Keratinocyte (primary cell): ENCODE measurements at places on chromosomes 11 and 22. TPM values are rescaled to one million over a fixed set of nuclear protein-coding genes. Genes with fewer than 3 reads are reported as not detected.

- DNase-seq: no peak
These were observed 3.1 kb downstream of the CSNK2A3 start for GRCh38 chr11:11349870-11350337.

DNA sequence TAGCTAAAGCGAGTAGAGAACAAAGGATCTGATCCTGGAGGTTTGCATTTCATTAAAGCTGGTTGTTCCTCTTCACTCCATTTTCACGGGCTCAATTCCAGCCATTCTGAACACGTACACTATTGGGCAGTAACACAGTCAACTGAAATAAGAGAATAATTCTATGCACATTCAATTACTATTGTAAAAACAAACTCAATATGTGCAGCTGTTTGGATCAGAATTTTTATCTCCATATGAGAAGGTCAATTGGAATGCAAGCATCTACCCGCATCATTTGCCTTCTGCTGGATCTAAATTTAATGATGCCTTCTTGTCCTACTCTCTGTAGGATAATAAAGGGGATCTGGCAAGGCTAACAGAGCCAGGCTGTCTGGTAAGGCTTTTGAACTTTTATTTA lies 562.8 kb upstream of the CCDC179 start:
- no peak for DNase-seq

- no peak for DNase-seq
These were observed 61.5 kb downstream of the BTG4 start for GRCh38 chr11:111450480-111451320.

DNA sequence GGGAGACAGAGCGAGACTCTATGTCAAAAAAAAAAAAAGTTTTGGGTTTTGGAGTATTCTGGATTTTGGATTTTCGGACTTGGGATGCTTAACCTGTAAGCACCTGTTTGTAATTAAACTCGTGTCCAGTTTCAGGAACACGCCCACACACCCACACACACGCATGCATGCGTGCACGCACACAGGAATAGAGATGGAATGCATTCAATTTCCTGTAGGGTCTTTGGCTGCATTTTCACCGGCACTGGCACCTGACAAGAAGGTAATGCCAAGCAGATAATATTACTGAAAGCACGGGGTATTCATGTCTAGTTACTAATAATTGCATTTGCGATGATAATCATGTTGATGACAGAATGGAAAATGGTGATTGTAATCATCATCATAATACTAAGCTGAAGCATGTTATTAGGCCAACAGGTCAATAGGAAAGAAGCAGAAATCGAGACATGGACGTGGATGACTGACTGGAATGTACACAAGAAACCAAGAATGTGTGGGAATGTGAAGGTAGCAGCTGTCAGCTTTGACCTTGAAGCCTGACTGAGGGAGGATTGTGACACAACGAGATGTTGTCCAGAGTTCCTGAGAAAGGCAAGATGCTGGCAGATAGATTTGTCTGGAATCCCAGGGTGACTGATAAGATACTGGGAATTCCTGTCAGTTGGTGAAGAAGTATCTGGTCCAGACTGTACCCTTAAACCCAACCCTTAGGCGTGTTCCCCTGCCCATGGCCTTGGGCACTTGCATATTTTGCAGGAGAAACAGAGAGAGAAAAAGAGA lies 108.6 kb downstream of the SYN3 start:
- DNase-seq: no peak

GRCh38 chr22:29121124-29121523 lies 48.3 kb downstream of the KREMEN1 start:
- no peak for DNase-seq

GRCh38 chr11:76026862-76027261 lies 179.4 kb downstream of the WNT11 start:
- no peak for DNase-seq

GRCh38 chr22:50657925-50658324 lies 14.7 kb upstream of the SHANK3 start:
- DNase-seq: no peak

DNA sequence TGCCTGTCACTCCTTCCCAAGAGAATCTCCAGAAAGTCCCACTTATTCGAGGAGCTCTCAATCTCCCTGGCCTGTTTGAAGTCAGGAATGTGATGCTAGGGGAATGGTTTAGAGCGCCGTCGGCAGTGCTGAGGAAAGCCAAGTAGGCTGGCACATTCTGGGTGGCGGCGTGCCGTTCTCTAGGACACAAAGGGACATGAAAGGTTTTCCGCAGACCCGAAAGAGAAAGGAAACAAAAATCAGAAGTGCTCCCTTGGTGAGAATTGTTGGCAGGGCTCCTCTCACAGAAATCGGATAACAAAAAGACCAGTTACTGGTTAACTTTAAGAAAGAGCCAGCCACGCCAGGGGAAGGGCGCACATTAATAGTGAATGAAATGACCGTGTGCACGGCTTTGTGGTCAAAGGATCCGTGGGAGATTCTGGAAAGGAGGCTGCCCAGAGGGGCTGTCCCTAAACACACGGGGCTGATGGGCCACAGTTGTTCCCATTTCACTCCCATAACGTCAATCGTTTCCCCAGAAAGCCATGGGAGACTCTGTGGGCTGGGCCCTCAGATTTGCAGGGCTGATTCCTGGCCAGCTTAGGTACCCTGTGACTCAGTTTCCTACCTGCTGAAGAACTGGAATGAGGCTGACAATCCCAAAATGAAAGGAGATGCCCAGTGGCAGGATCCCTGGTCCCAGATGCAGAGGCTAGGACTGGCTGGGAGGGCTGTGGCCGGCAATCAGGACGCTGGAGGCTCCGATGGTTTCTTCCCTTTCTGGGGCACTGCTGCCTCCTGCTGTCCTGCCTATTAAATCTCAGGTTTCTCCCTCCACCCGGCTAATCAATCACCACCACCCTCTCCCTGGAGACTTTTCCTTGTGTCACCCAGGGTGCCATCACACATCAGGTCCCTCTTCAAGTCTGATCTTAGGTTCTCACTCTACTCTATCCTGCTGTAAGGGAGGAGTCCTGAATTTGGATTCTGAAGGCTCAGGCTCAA lies 82.3 kb downstream of the RCN1 start:
- no peak for DNase-seq

GRCh38 chr11:120446802-120447201 lies 64.7 kb upstream of the GRIK4 start:
- no peak for DNase-seq

- DNase-seq: no peak
These were observed 21.8 kb downstream of the SERPING1 start for GRCh38 chr11:57619331-57619730.

GRCh38 chr22:37187552-37187890 lies 526 bp downstream of the C1QTNF6 start:
- no peak for DNase-seq

DNA sequence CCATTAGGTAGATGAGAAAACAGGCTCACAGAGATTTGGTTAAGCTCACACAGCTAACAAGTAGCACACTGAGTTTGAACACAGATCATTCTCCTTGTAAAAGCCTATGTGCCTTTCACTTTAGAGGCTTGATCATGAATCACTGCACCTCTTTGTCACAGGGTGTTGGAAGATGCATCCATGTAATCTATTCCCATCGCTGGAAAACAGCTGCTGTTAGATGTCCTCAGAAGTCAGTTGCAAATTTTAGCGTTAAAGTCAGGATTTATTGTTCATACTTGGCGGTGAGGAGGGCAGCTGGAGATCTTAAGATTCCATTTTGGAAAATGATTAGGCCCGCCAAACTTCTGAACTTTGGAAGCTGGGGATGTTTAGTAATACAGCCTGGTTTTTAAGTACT lies 2.6 kb downstream of the CNTF start:
- DNase-seq: no peak

DNA sequence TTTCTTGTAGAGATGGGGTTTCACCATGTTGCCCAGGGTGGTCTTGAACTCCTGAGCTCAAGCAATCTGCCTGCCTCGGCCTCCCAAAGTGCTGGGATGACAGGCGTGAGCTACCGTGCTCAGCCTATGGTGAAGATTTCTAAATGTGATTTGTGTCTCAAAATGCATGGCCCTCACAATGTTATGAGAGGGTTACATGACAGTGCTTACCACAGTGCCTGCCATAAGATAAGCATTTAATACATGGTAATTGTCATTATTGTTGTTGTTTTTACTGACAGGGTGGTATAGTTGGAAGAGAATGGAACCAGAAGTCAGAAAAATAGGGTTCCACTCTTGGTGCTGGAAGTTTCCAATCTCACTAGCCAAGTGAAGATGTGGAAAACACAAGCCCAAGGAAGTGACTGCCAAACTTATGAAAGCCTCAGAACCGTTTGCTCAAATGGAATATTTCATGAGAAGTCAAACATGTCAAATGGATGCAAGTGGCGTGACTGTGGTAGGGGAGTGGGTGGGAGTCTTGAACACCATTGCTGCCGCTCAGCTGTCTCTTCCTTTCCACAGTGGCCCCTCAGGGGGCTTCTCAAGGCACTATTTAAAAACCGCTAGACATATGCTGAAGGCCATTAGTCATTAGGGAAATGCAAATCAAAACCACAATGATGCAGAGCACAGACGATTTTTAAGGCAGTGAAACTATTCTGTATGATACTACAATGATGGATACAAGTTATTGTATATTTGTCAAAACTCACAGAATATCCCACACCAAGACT lies 29.1 kb upstream of the LMO2 start:
- no peak for DNase-seq

- DNase-seq: no peak
These were observed 14.2 kb upstream of the SLC1A2 start for GRCh38 chr11:35433588-35433987.

DNA sequence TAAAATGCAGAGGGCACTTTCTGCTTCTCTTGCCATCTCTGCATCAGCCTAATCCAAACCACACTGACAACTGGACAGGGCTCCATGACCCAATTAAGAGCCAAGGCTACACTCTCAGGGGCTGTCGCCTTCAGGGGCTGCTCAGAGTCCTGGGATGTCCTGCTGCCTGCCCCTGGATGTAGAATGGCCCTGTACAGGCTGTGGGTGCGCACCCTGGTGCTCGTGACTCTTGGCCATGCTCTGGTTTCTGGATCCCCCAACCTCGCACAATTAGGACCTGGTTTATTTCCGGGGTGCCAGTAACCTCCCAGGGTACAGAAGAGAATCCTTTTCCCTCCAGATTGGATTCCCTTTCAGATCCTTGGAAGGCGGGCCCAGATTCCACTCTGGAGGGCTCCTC lies 11.3 kb downstream of the IFT27 start:
- DNase-seq: no peak

DNA sequence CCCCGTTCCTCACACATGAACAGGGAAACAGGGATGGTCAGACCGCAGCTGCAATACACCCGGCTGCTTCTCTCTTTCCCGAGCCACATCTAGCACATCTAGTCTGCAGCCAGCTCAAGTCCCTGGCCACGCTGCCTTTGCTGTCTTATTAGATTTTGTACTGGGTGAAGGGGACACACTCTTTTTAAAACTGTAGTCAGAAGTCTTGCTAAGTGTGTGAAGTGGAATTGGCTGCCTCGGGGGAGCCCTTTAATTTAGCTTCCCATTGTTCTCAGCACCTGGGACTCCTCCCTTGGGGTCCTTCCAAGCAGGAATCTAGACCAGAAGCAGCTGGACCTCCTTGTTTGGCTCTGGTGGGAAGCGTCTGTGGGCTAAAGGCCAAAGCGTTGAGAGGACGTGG lies 420.0 kb downstream of the CTTN start:
- no peak for DNase-seq

- no peak for DNase-seq
These were observed 8.6 kb upstream of the TRIM29 start for GRCh38 chr11:120146413-120147093.

DNA sequence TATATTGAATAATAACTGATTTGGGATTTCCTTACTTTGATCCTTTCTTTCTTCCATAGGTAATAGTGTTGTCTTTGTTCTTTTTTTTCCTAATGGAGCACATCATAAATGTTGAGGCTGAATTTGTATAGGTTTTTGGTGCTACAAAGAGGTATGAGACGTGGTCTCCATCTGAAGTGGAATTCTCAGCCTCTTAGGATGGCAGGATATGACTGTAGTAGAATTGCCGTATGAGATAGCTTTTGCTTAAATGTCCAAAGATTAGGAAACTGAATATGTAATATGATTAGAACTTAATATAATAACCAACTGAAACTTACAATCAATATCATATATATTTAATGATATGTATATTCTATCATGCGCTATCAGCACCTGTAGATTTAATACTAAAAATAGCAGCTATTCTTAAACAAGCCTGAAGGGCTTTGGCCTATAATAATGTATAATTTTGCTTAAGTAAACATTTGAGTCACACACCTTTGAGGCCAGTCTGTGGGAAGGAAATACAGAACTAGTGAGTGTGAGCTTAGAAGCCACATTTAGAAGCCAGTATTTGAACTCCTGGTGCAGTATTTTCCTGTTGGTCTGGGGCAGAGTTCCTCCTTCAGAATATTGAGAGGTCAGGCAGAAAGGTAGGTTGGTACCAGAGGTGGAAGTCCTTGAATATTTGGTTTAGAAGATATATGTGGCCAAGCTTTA lies 62.6 kb downstream of the SWAP70 start:
- DNase-seq: no peak

GRCh38 chr11:126697936-126698335 lies 302.6 kb downstream of the KIRREL3 start:
- no peak for DNase-seq

DNA sequence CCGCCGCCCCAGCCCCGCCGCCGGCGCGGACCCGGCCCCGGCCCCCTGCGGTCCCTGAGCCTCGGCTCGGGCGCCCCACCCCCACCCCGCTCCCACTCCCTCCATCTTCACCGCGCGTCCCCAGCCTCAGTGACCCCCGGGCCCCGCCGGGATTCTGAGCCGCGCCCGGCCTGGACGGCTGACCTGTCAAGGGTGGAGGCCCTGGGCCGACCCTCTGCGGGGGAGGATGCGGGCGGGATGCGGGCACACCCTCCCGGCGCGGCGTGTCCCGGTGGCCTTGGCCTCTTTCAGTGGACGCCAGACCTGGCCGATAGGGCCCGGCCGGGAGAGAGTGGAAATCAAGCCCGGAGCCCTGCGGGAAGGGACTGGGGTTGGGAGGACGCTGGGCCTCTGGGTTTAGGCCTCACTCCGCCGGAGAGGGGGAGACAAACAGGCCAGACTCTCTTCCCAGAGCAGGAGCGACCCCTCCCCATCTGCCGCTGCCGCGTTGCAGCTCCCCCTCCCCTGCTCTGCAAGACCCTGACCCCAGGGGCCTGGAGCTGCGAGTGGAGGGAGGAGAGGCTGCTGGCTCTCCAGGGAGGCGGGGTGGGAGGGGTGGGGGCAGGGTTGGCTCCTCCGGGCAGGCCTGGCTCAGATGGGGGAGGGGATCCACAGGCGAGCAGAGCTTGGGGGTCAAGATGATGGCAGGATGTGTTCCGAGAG lies 525 bp downstream of the MAPK8IP2 start:
- DNase-seq: no peak

The OR10D3 gene
- polyA plus RNA-seq: not detected in 3 replicates

The ZNHIT2 gene
- polyA plus RNA-seq: 2.6 to 6.6 TPM (median 3.4 TPM) in 3 replicates

The C11orf97 gene
- not detected in 3 replicates for polyA plus RNA-seq

The MFRP gene
- not detected in 3 replicates for polyA plus RNA-seq

The GNG3 gene
- polyA plus RNA-seq: not detected in 3 replicates

The IL17REL gene
- polyA plus RNA-seq: not detected in 3 replicates

The SOX6 gene
- 6.0 to 6.8 TPM (median 6.4 TPM) in 3 replicates for polyA plus RNA-seq

The PAX6 gene
- 0.12 to 0.15 TPM in 2 of 3 replicates, not detected in the other for polyA plus RNA-seq

The C11orf86 gene
- polyA plus RNA-seq: not detected in 3 replicates

The PATE4 gene
- polyA plus RNA-seq: not detected in 3 replicates

The AMPD3 gene
- 11.1 to 12.5 TPM (median 11.2 TPM) in 3 replicates for polyA plus RNA-seq

The HBG2 gene
- polyA plus RNA-seq: 0.50 to 0.73 TPM (median 0.61 TPM) in 3 replicates

The SYT8 gene
- 19.3 to 26.4 TPM (median 22.3 TPM) in 3 replicates for polyA plus RNA-seq
